Lung (tissue), 17 donors: ENCODE measurements at places on chromosomes 2 and 18. TPM values are rescaled to one million over a fixed set of nuclear protein-coding genes. Genes with fewer than 3 reads are reported as not detected.

DNA sequence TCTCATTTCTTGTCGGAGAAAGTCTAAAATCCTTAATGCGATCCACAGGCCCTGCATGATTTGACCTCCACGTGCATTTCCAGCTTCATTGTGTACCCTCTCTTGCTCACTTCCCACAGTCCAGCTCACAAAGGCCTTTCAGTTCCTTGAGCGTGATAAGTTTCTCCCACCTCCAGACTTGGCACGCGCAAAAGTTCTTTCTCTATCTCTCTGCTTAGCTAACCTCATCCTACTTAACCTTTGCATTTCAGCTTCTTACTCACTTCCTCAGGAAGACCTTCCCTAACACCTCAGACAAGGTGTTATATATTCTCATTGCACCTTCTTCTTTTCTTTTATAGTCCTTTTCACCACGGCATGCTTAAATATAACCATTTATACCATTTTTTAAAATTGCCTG lies 124.8 kb upstream of the XPO1 start:
- H3K36me3 ChIP-seq: no peaks in the 10 kb centered on the region
- no peak overlapping the region for H3K27ac ChIP-seq
- no peaks in the 10 kb centered on the region for H3K27me3 ChIP-seq
- H3K4me1 ChIP-seq: no peaks in the 10 kb centered on the region

GRCh38 chr2:84782717-84783442 lies 98.0 kb downstream of the TRABD2A start:
- no peak overlapping the region for H3K4me3 ChIP-seq
- no peak overlapping the region for H3K27ac ChIP-seq
- H3K4me1 ChIP-seq: no peaks in the 10 kb centered on the region
- no peaks in the 10 kb centered on the region for H3K27me3 ChIP-seq
- no peaks in the 10 kb centered on the region for H3K36me3 ChIP-seq

GRCh38 chr2:223269386-223269785 lies 217.4 kb downstream of the KCNE4 start:
- DNase-seq: no peak
- no peak overlapping the region for H3K27ac ChIP-seq
- H3K27me3 ChIP-seq: no peaks in the 10 kb centered on the region
- no peaks in the 10 kb centered on the region for H3K36me3 ChIP-seq

GRCh38 chr18:47035156-47035671 lies at the start of gene ELOA2:
TSS of gene ELOA2 (minus strand) at chr18:47035621. CDS start at chr18:47035264, 357 bp downstream.
- no peak within 1 kb of the TSS for H3K27ac ChIP-seq
- no peak within 1 kb of the TSS for H3K4me3 ChIP-seq
- no peak for DNase-seq
- H3K27me3 ChIP-seq: no peaks in the 10 kb centered on the region
- no peaks in the 10 kb centered on the region for H3K36me3 ChIP-seq
- H3K4me1 ChIP-seq: no peaks in the 10 kb centered on the region

- H3K27ac ChIP-seq: no peak overlapping the region
- DNase-seq: no peak
- no peaks in the 10 kb centered on the region for H3K27me3 ChIP-seq
- no peak overlapping the region for H3K4me3 ChIP-seq
- no peaks in the 10 kb centered on the region for H3K36me3 ChIP-seq
- H3K4me1 ChIP-seq: no peaks in the 10 kb centered on the region
Observed at GRCh38 chr18:55886886-55887285, 298.9 kb upstream of the TCF4 start.

- no peaks in the 10 kb centered on the region for H3K4me1 ChIP-seq
- no peak overlapping the region for H3K27ac ChIP-seq
- H3K4me3 ChIP-seq: no peak overlapping the region
- H3K36me3 ChIP-seq: no peaks in the 10 kb centered on the region
- no peak for DNase-seq
- H3K27me3 ChIP-seq: no peaks in the 10 kb centered on the region
Observed at GRCh38 chr2:125582516-125582915, 1073.4 kb upstream of the GYPC start.

- no peaks in the 10 kb centered on the region for H3K4me1 ChIP-seq
- H3K4me3 ChIP-seq: no peak overlapping the region
- no peaks in the 10 kb centered on the region for H3K36me3 ChIP-seq
- no peak overlapping the region for H3K27ac ChIP-seq
Observed at GRCh38 chr2:137252934-137253333, 487.6 kb downstream of the THSD7B start.

DNA sequence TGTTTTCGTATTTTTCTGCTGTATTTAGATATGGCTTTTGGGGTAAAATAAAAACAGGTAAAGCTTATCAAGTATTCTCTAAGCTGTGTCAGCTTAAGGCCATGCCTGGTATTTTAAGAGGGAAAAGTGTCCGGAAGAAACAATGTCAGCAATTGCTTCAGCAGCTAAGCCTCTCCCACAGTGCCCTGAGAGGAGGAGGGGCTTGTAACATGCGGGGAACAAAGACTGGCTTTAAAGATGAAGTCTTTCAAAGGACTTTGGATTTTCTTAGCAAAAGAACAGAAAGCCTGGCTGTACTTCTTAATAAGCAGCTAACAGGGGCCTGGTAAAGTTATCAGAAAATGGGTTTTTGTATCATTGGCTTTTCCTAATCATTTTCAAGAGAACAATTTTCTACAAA lies 102.8 kb downstream of the PXDN start:
- H3K27me3 ChIP-seq: no peaks in the 10 kb centered on the region
- DNase-seq: peak; percentile 71
- no peak overlapping the region for H3K27ac ChIP-seq
- H3K36me3 ChIP-seq: peaks cover 28% of the 10 kb centered on the region
- peaks cover 24% of the 10 kb centered on the region for H3K4me1 ChIP-seq

DNA sequence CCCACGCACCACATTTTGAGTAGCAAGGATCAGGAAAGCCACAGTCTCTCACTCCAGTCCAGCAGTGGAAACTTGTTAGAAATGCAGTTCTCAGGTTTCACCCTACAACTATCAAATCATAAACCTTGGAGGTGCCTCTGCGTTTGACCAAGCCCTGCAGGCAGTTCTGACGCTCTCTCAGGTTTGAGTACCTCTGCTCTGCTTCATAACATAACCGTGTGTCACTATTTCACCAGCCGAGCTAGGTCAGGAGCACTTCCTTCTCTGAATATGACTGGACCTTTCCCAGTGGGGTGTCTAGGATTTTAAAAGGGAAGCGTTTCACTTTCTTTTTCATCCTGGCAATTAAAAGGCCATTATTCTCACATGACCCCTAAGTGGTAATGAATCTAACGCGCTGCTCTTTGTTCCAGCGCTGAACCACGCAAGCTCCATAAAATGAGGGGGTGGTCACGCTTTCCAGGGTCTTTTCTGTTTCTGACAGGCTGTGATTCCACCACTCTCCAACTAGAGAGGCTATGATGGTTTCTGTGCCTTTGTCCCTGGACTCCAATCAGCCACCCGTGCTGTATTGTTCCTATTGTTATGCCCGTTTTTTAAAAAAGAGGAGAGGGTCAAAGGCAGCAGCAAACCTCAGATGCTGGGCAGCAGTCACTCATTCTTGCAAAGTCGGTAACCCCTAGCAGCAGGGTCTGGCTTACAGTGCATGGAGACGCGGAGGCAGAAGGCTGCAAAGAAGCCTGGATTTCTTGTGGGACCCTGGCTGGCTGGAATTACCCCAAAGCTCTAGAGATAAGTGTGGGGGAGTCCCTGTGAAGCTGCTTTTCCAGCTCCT lies 75.2 kb upstream of the CTNNA2 start:
- H3K36me3 ChIP-seq: no peaks in the 10 kb centered on the region
- H3K27me3 ChIP-seq: no peaks in the 10 kb centered on the region
- no peak overlapping the region for H3K4me3 ChIP-seq

GRCh38 chr2:37625156-37625555 lies 46.3 kb downstream of the CDC42EP3 start:
- DNase-seq: no peak
- no peaks in the 10 kb centered on the region for H3K27me3 ChIP-seq
- H3K36me3 ChIP-seq: no peaks in the 10 kb centered on the region
- no peak overlapping the region for H3K4me3 ChIP-seq
- H3K4me1 ChIP-seq: peaks cover 8% of the 10 kb centered on the region
- no peak overlapping the region for H3K27ac ChIP-seq

DNA sequence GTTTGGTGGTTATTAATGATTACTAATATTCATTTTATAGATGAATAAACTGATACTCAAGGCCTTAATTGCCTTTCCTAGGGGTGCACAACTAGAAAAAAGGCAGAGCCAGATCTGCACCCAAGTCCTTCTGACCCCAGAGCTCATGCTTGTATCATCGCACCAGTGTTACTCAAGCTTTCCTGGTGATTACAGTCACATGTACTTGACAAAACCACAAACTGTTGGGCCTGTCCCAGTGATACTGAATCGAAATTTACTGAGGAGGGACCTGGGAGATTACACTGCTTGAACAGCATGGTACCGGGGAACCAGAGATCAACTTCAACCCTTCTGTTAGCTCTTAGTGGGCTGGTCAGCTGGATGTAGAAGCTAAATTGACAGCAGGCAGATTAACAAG lies 33.7 kb downstream of the FASTKD2 start:
- DNase-seq: no peak

DNA sequence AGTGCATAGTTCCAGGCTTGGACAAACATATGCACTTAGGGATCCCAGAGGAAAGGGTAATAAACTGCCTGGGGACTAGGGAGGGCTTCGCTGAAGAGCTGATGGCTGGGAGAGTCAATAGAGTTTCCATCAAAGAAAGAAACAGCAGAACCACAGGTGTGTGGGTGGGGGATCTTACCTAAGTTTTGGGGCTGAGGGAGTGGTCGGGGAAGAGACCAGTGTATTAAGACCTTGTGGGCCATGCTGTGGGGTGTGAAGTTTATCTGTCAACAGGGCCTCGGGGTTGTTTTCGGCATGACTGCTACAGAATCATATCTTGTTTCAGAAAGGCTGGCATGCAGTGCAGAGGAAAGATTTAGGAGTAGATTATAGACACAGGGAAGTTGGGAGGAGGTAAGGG lies 31.2 kb upstream of the GTF2A1L start:
- H3K4me3 ChIP-seq: no peak overlapping the region
- DNase-seq: no peak
- H3K36me3 ChIP-seq: peaks cover 11% of the 10 kb centered on the region
- H3K4me1 ChIP-seq: no peaks in the 10 kb centered on the region
- H3K27ac ChIP-seq: no peak overlapping the region

GRCh38 chr2:229335330-229335729 lies 64.2 kb upstream of the PID1 start:
- DNase-seq: no peak
- no peak overlapping the region for H3K27ac ChIP-seq
- no peaks in the 10 kb centered on the region for H3K36me3 ChIP-seq
- no peak overlapping the region for H3K4me3 ChIP-seq
- H3K27me3 ChIP-seq: no peaks in the 10 kb centered on the region
- peaks cover 1% of the 10 kb centered on the region for H3K4me1 ChIP-seq

DNA sequence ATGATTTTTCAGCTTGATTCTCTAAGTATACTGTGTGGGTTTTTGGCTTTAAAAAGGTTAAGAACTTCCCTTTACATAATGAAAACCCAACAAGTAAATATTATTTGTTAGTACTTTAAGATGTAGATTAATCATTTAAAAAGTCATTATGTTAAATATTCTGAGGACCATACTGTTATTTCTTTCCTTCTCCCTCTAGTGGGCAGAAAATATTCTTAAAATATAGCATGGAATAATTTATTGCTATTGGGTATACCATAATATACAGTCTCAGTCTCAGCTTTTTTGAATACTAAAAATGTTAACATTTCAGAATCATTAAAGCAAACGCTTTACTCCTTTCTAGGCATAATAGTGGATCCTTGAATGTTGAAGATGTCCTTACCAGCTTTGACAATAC lies 28.1 kb downstream of the CAMKMT start:
- no peak for DNase-seq
- no peak overlapping the region for H3K4me3 ChIP-seq
- H3K27ac ChIP-seq: no peak overlapping the region
- no peaks in the 10 kb centered on the region for H3K36me3 ChIP-seq
- H3K4me1 ChIP-seq: no peaks in the 10 kb centered on the region

DNA sequence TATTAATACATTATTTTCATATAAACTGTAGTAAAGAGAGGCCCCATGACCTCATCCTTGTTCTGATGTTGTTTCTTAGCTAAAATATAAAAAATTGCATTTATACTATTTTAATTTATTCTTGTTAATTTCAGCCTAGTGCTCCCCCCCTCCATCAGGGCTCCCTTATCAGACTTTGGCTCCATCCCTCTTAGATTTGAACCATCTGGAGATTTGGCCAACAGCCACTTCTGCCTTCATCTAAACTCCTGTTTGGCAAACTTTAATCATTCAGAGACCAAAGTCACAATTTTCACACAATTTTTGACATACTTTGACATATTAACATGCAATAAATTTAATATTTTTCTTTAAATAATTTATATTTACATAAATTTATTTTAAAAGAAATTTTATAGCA lies 569.3 kb downstream of the TDRD15 start:
- no peaks in the 10 kb centered on the region for H3K27me3 ChIP-seq
- H3K36me3 ChIP-seq: no peaks in the 10 kb centered on the region
- no peak overlapping the region for H3K4me3 ChIP-seq
- DNase-seq: peak; percentile 63
- no peak overlapping the region for H3K27ac ChIP-seq
- H3K4me1 ChIP-seq: peaks cover 3% of the 10 kb centered on the region

GRCh38 chr2:116716444-116716843 lies 1098.0 kb upstream of the DDX18 start:
- no peak overlapping the region for H3K4me3 ChIP-seq
- no peaks in the 10 kb centered on the region for H3K27me3 ChIP-seq
- DNase-seq: no peak
- H3K27ac ChIP-seq: no peak overlapping the region
- no peaks in the 10 kb centered on the region for H3K4me1 ChIP-seq

DNA sequence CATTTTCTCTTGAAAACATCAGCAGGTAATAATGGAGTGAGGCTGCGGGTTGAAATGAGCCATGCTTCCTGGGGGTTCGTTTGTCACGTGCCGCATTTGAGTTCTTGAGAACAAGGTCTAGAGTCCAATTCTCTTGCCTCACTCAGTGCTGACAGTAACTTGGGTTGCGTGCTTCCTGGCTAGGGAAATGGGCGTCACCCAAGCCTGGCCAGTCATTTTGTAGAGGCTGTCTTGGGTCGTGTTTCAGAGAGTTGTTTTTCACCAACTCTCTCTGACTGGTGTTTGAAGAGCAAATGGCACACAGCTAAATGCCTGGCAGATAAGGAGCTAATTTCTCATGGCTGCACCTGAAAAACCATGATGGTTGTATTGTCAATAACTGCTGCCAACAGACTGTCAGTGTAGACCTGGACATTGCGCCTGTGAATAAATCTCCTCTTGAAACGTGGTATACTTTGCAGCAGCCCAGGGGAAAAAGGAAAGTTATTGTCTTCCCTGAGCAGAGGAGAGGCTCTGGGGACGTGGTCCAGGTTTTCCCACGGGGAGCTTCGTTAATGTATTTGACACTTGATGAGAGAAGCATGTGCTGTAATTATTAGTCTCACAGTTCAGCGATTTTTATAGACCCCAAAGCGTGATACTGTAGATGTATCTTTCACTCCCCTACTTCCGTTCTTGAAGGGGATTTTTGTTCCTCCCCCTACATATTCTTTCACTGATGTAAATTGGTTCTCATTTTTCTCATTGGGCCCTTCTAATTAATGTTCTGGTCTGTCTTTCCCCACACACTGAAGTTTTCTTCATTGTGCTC lies 196.0 kb downstream of the FHOD3 start:
- no peaks in the 10 kb centered on the region for H3K27me3 ChIP-seq
- no peaks in the 10 kb centered on the region for H3K4me1 ChIP-seq
- H3K36me3 ChIP-seq: no peaks in the 10 kb centered on the region

MC5R gene
- not detected for total RNA-seq

CPS1 gene
- 3.1 TPM for total RNA-seq

ALPP gene
- total RNA-seq: 7.0 TPM

HES6 gene
- 12.5 TPM for total RNA-seq

GAREM1 gene
- total RNA-seq: 13.7 TPM

SNTG2 gene
- total RNA-seq: 1.8 TPM

CRYGD gene
- not detected for total RNA-seq

COL4A4 gene
- 14.0 TPM for total RNA-seq

INPP4A gene
- 28.8 TPM for total RNA-seq

SERPINB13 gene
- total RNA-seq: not detected

UPP2 gene
- not detected for total RNA-seq

CIDEA gene
- total RNA-seq: not detected

LOXHD1 gene
- total RNA-seq: 3.1 TPM

LCT gene
- total RNA-seq: not detected
